ENCODE measurements at places on chromosomes 2 and 18.

GRCh38 chr18:45037618-45038017 lies 356.9 kb downstream of the SETBP1 start:
- DNase-seq: no peak

- DNase-seq: no peak
Observed at GRCh38 chr2:182870227-182870626, 3.8 kb upstream of the FRZB start.

DNA sequence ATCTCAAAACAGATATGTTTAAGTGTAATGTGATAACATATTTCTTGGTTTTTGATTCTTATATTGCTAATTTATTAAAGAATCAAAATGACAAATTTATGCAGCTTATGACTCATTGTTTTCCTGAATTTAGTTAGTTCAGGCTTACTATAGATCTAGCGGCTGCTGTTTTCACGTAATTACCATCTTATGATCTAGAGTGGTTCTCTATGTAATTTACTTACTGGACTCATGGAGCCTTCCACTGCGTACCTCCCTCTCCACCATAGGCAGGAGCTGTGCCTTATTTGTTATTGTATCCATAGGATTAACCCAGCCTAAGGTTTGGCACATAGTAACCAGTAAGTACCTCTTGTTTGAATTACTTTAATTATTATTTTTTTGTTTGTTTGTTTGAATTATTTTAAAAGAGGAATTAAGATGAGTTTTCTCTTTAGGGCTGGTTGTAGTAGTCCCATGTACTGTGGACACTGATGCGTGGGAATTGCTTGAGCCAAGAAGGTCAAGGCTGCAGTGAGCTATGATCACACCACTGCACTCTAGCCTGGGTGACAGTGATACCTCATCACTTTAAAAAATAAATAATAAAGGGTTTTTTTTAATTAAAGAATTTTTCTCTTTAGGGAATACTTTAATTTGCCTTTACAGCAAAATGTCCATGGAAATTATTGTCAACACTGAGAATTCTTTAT lies 165.5 kb downstream of the PHLPP1 start:
- DNase-seq: no peak

- no peak for DNase-seq
Observed at GRCh38 chr18:75365254-75365629, 62.3 kb downstream of the SMIM21 start.

DNA sequence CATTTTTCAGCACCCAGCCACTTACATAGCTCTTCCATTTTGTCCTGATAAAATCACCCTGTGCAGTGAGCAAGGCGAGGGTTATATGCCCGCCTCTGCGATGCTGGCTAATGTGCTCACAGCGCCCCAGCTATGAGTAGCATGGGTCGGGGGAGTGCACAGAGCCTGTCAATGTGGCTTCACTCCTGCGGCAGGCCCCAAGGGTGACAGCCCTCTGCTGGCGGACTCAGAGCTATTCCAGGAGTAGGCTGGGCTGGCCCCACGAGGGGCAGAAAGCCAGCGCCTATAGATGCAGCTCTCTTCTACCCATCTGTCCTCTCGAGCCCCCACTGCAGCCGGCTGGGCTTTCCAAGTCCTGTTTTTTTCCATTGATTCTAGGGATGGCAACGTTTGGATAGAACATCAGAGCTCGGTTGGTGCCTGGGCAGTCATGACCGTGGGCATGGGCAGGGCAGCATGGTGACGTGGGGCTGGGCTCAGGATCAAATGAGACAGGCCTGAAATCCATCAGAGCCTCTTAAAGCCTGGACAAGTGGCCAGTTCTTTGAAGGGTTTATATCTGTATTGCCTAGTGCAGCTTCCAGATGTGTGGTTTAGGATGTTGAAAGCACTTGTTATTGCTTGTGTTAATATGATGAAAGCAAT lies 134.7 kb downstream of the MCFD2 start:
- DNase-seq: no peak

DNA sequence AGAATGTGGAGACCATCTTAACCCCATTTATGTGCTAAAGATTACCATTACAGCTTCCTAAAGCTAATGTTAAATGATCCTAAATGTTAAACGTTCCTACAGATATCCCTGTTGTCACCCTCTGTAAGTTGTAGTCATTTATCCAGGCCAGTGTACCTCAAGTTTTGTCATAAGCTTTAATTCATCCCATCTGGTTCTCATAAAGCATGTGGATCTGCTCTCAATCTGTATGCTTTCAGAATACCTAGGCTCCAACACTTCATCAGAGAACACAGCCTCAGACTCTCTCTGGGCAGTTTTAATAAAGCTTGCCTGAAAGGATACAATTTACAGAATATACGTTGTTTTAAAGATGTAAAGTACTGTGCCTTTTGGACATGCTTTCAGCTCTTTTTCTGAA lies 4.2 kb upstream of the CCDC178 start:
- DNase-seq: no peak

- no peak for DNase-seq
Observed at GRCh38 chr2:119106301-119106897, 52.2 kb downstream of the C1QL2 start.

GRCh38 chr18:79476031-79476917 lies 80.5 kb downstream of the NFATC1 start:
- no peak for DNase-seq

DNA sequence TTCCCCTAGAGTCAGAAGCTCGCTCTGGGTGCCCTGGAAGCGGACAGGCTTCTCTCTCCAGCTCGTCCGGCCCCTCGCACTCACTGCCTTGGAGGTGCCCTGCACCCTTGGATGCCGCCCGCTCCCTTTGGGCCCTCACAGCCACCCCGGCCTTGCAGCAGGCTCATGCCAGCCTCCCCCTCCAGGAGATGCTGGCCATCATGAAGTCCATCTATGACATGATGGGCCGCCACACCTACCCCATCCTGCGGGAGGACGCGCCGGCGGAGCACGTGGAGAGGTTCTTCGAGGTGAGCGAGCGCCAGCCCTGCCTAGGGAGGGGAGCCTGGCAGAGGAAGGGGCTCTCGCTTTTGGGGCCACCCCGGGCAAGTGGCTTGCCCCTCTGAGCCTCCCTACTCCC lies 20.3 kb upstream of the FAHD2A start:
- DNase-seq: no peak

DNA sequence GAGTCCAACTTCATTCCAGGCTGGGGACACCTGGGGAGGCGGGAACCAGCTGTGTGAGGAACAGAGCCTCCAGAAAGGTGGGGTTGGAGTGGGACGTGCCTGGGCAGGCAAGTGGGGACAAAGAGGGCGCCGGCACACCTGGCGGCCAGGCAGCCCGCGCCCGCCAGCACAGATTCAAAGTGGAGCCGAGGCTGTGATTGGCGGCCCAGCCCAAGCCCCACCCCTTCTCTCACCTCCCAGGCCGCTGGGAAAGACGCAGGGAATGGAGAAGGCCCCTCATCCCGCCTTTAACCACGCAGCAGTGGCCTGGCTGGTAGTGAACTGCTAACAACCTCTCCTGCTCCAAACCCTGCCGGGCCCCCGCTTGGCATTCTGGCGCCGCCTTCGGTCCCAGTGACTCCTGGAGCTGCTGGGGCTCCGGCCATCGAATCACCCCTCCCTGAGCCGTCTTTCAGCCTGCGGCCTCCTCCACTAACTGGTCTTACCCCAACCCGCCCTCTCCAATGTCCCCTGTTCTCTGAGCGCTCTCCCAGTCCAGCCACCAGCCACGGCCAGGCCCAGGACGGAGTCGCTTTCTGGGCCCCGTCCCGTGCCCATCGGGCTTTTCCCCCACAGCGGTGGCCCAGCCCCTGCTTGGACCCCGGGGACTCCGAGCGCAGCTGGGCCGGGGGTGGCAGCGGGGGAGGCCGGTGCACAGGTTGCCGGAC lies 27.9 kb upstream of the PTMA start:
- no peak for DNase-seq

- DNase-seq: no peak
Observed at GRCh38 chr2:190467575-190468083, 59.5 kb downstream of the MFSD6 start.

- no peak for DNase-seq
Observed at GRCh38 chr2:50478362-50478761, 553.6 kb downstream of the NRXN1 start.

- no peak for DNase-seq
Observed at GRCh38 chr2:178976351-178976750, 73.6 kb downstream of the CCDC141 start.

GRCh38 chr2:225002039-225002655 lies 40.1 kb downstream of the DOCK10 start:
- DNase-seq: no peak

DNA sequence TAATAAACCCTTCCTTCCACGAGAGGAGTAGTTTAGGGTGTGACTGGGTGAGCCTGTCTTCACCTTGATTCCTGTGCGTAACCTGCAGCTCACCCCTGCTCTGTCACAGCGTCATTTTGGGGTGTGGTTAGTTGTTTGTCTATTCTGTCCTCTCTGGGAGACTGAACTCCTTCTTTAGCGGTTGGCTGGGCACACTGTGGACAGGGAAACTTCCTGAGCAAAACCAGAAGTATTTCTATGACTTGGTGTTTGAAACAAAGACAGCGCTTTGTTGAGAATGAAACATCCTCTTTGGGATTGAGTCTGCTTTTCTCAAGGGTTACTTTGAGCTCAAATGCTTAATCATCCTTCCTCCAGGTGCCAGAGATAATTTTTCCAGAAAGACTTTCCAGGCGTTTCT lies 270.7 kb downstream of the HRH4 start:
- DNase-seq: no peak

GRCh38 chr2:226994775-226995174 lies 158.9 kb downstream of the RHBDD1 start:
- DNase-seq: no peak

GRCh38 chr18:4256766-4257417 lies 198.2 kb downstream of the DLGAP1 start:
- no peak for DNase-seq

DNA sequence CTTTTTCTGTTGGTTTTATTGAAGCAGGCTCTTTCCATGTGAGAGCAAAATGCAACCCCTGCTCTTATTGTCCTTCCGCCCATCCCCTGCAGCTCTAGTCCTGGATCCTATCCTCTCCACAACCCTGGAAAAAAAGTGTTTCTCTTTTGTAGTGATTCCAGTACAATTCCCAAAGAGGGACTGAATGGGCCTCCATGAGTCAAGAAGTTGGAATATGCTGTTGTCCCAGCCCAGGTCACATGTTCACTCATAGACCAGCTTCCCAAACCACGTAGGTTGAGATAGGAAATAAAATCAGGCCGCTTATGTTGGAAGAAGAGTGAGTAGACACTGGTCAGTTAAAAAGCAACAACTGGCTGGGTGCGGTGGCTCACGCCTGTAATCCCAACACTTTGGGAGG lies 39.4 kb downstream of the CPO start:
- DNase-seq: no peak

GRCh38 chr2:3459185-3460015 lies 59.9 kb downstream of the ADI1 start:
- DNase-seq: no peak

GRCh38 chr2:133166031-133166430 lies 402.2 kb downstream of the NCKAP5 start:
- DNase-seq: no peak

DNA sequence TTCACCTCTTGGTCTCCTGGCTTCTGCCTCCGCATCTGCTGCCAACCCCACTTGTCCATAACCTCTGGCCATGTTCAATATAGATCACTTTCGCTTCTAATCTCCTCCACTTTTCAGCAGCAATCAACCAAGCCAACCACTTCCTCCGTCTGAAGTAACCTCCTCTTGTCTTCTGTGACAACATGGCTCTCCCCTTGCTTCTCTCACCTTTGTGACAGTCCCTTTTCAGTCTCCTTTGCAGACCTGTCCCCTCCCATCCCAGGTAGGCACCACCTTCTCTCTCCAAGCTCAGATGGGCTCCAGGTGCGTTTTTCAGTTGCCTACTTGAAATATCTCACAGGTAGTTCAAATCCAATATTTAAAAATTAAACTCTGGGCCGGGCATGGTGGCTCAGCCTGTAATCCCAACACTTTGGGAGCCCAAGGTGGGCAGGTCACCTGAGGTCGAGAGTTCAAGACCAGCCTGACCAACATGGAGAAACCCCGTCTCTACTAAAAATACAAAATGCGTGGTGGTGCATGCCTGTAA lies 4.7 kb upstream of the PSD4 start:
- no peak for DNase-seq

- DNase-seq: no peak
Observed at GRCh38 chr2:234911271-234911670, 40.5 kb upstream of the SH3BP4 start.

GRCh38 chr2:14417551-14417950 lies 215.0 kb upstream of the LRATD1 start:
- DNase-seq: no peak

DNA sequence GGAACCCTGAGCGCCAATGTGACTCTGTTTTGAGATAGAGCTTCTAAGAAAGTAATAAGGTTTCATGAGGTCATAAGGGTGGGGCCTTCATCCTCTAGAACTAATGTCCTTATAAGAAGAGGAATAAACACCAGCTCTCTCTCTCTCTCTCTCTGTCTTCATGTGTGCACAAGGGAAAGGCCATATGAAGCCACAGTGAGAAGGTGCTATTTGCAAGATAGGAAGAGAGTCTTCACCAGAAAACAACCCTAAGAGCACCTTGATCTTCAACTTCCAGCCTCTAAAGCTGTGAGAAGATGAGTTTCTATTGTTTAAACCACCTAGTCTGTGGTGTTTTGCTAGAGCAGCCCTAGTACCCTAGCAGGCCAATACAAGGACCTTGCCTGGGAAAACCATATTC lies 55.8 kb downstream of the DOCK10 start:
- DNase-seq: no peak

DNA sequence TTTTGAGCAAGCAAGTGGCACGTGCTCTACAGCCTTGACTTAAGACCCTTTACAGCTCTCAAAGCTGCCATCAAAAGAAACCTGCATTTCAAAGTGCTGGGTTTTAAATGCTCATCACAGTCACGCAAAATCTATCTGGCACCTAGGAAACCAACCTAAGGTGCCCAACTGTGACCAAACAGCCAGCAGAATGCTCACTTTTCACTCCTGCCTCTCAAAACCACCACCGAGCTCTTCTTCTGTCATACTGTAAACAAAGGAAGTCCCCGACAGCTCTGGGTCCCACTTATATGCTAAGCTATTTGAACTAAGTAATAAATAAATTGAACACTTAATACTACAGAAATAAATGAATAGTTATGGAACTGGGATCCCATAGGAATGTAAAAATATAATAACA lies 33.6 kb downstream of the SATB2 start:
- no peak for DNase-seq

GRCh38 chr2:229296016-229296415 lies 24.9 kb upstream of the PID1 start:
- DNase-seq: no peak

DNA sequence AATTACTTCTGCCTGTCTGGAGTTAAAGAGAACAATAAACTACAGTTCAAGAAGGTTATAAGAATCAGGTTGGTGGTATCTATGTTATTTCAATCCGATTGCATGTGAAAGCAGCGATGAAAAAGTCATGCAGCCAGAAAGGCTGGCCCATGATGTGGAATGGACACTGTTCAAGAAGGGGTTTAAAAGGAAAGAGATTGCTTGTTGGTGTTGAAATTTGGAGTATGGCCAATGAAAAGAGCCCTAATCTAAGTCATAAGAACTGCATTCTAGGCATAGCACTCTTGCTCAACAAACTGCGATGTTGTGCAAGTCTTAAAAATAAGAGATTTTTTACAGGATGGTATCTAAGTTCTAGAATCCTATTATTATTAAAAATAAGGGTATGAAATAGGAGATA lies 61.3 kb downstream of the EFEMP1 start:
- no peak for DNase-seq

- DNase-seq: no peak
Observed at GRCh38 chr2:174570318-174570958, 27.2 kb downstream of the WIPF1 start.
